ENCODE measurements at places on chromosomes 6 and 20.

DNA sequence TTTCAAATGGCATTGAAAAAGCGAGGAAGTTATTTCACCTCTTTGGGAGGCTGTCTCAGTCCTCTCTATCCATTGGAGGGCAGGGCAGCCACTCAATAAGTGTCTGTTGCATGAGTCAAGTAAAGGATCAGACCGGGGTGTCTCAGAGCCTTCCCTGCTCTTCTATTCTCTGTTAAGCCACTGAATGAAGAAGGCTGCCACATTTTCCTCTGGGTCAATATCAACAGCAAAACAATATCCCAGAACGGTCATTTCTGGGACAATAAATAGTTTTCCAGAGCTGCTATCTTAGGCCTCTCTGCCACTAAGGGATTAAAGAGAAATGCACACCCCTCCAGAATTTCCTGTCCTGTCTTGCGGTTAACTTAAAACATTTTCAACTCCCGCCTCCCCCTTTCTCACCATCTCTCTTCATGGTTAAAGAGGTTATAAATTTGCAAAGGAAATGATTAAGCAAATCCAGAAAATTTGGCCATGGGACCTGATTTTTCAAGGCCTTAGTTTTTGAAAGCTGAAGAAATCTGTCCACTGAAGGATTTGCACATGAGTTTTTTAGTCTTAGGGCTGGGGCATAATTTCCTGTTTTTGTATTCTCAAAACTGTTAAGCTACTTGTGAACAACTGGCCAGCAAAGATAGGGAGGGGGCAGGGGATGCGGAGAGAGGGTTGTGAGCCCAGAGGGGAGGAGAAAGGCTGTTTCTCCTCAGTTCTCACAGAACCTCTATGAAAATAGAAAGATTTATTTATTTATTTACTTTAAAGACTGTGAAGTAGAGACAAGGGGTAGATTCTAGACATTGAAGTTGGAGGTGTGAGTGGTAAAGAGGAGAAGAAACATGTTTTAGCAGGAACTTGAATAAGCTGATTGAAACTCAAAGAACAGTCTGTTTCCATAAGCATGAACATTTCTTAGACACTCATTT lies 135.7 kb downstream of the BCAS1 start:
- no peak for DNase-seq

GRCh38 chr6:52982680-52983079 lies 12.4 kb downstream of the GSTA4 start:
- no peak for DNase-seq

DNA sequence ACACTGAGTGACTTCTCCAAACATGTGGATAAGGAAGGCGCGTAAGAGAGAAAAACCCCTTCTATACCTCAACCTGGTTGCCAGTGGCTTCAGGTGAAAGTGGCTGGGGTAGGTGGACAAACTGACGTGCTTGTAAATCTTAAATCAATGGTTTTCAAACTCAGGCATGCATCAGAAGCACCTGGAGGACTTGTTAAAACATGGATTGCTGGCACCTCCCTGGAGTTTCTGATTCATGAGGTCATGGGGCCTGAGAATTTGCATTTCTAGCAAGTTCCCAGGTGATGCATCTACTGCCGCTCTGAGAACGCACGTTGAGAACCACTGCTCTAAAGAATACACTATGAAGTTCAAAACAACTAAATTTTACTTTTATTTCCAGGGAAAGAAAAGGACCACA lies 31.9 kb upstream of the TAB2 start:
- DNase-seq, result no peak

GRCh38 chr20:728256-728944 lies 39.9 kb downstream of the SLC52A3 start:
- DNase-seq, result peak; percentile 21

DNA sequence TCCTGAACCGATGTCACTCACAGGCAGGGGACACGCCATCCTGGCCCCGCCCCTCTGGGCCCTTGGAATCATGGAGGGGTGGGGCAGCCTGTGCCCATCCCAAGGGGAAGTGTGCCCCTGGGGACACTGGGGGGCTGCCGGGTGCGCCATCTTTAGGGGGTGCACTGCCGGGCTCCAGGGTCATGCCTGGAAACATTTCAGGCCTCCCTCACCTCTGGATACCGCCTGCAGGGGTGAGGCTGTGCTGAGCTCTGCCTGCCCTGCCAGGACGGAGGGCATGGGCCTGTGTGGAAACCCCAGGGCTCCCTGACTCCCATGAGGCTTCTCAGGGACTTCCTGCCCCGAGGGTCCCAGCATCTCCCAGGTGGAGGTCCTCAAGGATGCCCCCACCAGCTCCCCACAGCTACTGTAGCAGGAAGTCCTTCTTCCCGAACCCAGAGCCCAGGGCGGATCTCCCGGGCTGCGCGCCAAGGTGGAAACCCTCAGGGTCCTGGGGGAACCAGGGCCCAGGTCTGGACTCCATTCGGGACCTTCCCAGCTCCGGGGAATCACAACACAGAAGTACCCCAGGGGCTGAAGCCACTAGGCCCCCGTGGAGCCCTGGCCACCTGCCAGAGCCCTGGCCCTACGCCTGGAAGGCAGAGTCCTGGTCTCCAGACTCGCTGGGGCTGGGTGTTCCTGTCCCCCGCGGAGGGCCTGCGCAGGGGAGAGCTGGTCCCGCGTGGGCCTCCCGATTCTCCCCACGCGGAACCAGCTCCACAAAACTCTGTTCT lies 15.6 kb downstream of the CHRNA4 start:
- no peak for DNase-seq

GRCh38 chr6:71333697-71334096 lies 45.1 kb downstream of the OGFRL1 start:
- DNase-seq, result no peak

- no peak for DNase-seq
Observed at GRCh38 chr6:91241946-91242613, 655.2 kb upstream of the MAP3K7 start.

- DNase-seq, result no peak
Observed at GRCh38 chr6:155787168-155787567, 331.5 kb upstream of the NOX3 start.

- DNase-seq, result no peak
Observed at GRCh38 chr20:36367370-36367745, 61.2 kb downstream of the DLGAP4 start.

DNA sequence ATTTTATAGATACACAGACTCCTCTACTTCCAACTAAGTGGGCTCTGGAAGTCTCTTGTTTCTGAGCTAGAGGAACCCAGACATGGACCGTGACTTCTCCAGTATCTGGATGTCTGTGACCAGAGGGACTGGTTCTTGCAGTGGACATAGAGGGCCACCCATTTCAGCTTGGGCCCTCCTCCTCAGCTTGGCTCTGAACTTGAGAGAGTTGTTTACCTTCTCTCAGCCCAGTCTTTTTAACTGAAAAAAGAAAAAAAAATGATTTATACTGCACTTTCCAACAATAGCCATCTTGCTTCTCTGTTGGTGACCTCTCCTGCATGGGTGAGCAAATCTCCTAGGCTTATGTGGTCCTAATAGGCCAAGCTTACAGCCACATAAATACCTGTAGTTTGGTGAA lies 60.3 kb upstream of the TMEM181 start:
- no peak for DNase-seq

DNA sequence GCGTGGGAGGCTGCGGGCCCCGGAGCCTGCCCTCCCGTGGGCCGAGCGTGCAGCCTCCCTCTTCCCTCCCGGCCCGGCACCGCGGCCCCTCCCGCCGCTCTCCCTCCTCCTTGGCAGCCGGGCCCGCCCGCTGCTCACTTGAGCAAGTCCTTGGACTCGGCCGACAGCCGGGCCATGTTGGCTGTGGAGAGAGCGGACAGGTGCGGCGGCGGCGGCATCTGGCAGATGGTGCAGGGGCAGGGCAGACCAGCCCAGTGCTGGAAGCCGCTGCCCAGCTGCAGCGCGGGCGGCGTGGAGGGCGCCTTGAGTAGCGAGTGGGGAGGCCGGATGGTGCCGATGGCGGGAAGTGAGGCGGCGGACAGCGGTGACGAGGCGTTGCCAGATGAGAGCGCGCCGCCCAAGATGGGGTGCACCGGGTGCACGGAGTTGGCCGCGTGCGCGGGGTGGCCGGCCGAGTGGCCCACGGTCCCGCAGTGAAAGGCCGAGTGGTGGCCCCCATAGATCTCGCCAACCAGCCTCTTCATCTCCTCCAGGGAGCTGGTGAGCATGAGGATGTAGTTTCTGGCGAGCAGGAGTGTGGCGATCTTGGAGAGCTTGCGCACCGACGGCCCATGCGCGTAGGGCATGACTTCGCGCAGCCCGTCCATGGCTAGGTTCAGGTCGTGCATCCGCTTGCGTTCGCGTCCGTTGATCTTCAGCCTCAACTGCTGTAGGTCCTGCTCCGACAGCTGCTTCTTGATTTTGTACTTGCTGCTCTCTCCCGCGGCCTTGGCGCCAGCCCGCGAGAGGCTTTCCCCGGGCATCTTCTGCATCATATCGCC lies 766 bp downstream of the OLIG3 start:
- DNase-seq, result no peak

DNA sequence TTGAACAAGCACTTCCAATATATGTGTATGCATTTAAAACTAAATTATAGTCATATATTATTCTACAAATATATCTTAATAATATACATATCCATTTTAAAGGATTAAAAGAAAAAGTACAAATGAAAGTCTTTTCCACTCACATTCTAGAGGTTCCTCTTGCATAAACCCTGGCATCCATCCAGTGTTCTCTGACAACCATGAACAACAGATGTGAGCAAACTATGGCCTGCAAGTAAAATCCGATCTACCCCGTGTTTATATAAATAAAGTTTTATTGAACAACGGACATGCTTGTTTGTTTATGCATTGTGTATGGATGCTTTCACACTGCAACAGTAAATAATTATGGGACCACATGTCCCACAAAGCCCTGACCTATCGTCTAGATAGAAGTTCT lies 1122.3 kb downstream of the EPHA7 start:
- DNase-seq, result no peak

- no peak for DNase-seq
Observed at GRCh38 chr6:106785298-106785697, 155.9 kb downstream of the QRSL1 start.

GRCh38 chr6:151869787-151870186 lies 62.3 kb downstream of the ESR1 start:
- no peak for DNase-seq

DNA sequence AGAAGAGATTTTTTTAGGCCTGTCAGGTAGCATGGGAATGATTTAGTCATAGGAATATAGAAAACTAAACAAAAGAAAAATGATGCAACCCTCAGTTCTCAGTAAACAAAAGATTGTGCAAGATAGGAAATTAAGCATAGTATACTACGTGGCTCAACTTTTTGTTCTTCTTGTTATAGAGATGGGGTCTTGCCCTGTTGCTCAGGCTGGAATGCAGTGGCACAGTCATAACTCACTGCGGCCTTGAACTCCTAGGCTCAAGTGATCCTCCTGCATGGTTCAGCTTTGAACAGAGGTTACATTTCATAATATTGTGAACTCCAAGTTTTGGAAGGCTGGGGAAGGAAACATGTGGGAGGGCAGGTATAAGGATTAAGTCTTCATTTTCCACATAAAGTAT lies 28.5 kb downstream of the SLX4IP start:
- DNase-seq, result no peak

- DNase-seq, result no peak
Observed at GRCh38 chr20:62804021-62804626, 511 bp upstream of the OGFR start.

GRCh38 chr6:10418361-10418861 lies 3.5 kb upstream of the TFAP2A start:
- DNase-seq, result no peak

GRCh38 chr20:62425281-62426058 lies 1.9 kb downstream of the RBBP8NL start:
- no peak for DNase-seq

- DNase-seq, result no peak
Observed at GRCh38 chr6:5995949-5996713, 10.6 kb downstream of the NRN1 start.

DNA sequence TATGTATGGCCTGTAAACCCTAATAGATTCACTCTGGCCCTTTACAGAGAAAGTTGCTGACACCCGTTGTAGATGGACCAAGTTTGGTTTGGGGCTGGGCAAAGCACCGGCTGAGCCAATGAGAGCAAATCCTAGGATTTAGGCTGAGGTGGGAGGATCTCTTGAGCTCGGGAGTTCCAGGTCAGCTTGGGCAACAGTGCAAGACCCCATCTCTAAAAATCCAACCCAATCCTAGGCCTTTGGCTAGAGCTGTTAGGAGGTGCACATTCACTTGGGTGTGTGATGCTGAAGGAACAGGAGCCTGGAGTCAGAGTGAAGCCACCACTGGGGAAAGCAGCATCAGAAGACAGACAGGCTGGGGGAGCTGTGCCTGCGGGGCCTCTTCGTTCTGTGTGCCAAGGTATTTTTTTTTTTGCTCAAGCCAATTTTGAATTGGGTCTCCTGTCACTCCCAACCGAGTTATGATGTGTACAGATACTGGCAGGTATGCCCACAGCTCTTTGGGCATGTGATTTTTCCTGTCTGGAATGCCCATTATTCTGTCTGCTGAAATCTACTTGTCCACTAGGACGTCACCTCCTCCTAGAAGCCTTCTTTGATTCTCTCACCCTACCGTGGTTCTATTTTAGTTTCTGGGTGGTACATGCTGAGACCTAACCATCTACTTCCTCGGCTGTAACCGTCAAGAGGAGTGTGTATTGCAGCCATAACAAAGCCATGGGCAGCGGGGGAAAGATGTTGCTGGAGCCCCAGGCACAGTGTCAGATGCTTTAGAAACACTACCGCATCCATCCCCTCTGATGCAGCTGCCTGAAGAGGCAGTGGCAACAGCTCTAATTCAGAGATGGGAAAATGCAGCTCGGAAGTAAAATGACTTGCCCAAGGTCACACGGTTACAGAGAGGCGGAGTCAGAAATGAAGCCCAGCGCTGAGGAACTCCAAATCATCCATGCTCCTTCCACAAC lies 54.0 kb downstream of the TTI1 start:
- no peak for DNase-seq

DNA sequence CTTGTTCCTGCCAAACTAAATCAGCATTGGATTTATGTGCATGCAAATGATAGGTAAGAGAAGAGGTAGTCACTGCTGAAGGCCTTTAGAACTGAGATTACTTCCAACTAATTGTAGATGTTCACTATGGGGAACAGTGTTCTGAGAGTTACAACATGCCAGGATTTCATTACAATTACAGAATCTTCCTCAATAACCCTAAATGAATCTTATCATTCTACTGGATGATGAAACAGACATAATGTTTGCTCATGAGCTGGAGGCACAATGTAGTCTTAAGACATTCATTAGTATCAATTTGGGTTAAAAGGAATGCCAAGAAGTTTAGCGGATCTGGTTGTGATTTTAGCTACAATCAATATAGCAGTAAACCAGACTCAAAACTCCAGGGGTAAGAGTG lies 248.9 kb upstream of the THEMIS start:
- DNase-seq, result no peak

DNA sequence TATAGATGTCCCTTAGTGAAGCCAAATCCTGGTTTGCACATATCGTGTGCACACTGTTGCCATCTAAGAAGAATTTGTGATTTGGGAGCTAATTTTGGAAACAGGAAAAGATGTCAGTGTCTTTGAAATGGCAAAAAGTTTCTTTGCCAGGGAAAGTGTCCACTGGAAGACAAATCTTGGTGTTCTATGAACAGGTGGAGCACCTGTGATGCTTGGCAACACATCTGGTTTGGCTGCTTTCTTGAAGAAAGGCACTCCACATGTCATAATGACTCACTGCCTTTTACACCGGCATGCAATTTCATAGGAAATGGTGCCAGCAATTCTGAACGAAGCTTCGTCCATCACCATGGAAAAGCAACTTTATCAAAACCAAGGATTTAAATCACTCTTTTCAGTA lies 1040.0 kb upstream of the MAP3K7 start:
- DNase-seq, result no peak
